ENCODE measurements at places on chromosomes 7 and 10. TPM values are rescaled to one million over a fixed set of nuclear protein-coding genes. Genes with fewer than 3 reads are reported as not detected.

Gene KEL
- total RNA-seq = 2.2 TPM

Gene ACBD7
- 15.0 TPM for total RNA-seq

Gene AGMO
- not detected for total RNA-seq

Gene KIF11
- 113 TPM for total RNA-seq

Gene MARVELD1
- total RNA-seq = 0.13 TPM

Gene ELOVL3
- not detected for total RNA-seq
